Activated T-helper 1 cell treated with anti-CD3 and anti-CD28 coated beads, Interleukin-12 subunit alpha, Interleukin-12 subunit beta, Interleukin-2, Interleukin-4 antibody, amounts not matched to agents 30 ng/mL and 10 ng/mL and 1 ng/mL, durations not matched to agents 14 hours and 24 hours and 36 hours (primary cell): ENCODE measurements at places on chromosomes 5 and 9. TPM values are rescaled to one million over a fixed set of nuclear protein-coding genes. Genes with fewer than 3 reads are reported as not detected.

GRCh38 chr5:126865299-126865698 is 88.4 kb downstream of the LMNB1 start:
- H3K4me3 ChIP-seq = no peak overlapping the region
- H3K36me3 ChIP-seq = peaks cover 7% of the 10 kb centered on the region
- no peak for DNase-seq
- no peaks in the 10 kb centered on the region for H3K27me3 ChIP-seq
- peaks cover 18% of the 10 kb centered on the region for H3K4me1 ChIP-seq

SIT1 gene
- total RNA-seq = 86.6 and 90.5 TPM in 2 replicates

PPIC gene
- total RNA-seq = not detected in 2 replicates

DNA sequence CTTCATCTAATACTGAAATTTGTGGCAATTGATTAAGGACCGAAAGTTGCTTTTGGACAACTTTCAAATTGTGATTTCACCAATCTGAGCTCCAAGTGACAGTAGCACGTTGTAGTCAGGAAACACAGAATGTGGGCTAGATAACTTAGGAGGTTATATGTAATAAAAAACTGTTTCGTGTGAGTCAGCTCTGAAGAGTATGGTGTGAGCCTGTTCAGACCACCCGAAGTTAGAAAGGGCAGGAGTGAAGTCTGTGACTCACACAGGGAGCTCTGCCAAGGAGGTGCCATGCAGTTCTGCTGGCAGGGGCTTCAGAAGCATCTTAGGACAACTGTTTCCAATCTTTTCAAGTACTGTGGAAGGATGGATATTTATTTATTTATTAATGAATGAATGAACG is 16.4 kb upstream of the ZBTB34 start:
- peaks cover 9% of the 10 kb centered on the region for H3K27me3 ChIP-seq
- no peak overlapping the region for H3K4me3 ChIP-seq
- DNase-seq = no peak
- H3K4me1 ChIP-seq = peaks cover 9% of the 10 kb centered on the region

DNA sequence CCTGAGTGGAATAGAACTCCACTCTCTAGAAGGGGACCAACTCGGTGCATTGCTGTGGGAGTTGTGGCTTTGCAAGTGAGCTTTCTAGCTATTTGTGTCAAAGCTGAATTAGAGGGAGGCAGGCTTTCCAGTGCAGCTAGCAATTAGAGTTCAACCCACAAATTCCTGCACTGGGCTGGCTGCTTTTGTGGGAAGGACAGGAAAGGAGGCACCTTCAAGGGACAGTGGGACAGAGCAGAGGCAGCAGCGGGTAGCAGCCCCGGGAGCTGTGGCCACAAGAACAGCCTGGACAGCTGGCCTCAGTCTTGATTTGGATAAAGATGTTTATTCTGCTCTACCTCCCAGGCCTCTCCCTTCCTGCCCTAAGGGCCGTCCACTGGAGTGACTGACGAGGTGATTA is 83.7 kb upstream of the SLIT3 start:
- H3K27ac ChIP-seq = no peak overlapping the region
- no peaks in the 10 kb centered on the region for H3K4me1 ChIP-seq
- H3K4me3 ChIP-seq = no peak overlapping the region

ADRA1B gene
- total RNA-seq = not detected in 2 replicates

DNA sequence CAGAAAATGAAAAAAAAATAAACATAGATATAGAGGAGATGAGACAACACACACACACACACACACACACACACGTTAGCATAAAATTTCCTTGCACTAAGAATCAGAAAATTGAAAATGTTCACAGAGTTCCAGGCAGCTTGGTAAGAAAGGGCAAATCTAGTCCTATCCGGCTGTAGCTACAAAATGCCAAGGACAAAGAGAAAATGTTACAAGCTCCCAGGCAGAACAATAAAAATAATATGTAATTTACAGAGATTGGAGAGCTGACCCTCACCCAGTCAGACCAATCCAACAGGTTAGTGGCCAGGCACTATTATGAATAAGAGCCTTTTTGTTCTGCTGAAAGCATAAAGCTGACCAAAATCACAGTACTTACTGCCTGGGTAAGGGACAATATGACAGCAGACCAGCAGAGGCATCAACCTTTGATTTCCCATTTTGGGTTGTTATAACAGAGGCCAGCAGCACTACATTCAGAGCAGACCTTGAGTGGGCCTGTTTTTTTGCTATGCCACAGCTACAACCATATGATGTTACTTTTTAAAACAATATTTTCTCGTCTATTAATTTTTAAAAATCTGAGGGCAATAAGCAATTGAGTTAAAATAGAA is 892.6 kb downstream of the TAF11L14 start:
- no peak for DNase-seq
- H3K36me3 ChIP-seq = no peaks in the 10 kb centered on the region

DNA sequence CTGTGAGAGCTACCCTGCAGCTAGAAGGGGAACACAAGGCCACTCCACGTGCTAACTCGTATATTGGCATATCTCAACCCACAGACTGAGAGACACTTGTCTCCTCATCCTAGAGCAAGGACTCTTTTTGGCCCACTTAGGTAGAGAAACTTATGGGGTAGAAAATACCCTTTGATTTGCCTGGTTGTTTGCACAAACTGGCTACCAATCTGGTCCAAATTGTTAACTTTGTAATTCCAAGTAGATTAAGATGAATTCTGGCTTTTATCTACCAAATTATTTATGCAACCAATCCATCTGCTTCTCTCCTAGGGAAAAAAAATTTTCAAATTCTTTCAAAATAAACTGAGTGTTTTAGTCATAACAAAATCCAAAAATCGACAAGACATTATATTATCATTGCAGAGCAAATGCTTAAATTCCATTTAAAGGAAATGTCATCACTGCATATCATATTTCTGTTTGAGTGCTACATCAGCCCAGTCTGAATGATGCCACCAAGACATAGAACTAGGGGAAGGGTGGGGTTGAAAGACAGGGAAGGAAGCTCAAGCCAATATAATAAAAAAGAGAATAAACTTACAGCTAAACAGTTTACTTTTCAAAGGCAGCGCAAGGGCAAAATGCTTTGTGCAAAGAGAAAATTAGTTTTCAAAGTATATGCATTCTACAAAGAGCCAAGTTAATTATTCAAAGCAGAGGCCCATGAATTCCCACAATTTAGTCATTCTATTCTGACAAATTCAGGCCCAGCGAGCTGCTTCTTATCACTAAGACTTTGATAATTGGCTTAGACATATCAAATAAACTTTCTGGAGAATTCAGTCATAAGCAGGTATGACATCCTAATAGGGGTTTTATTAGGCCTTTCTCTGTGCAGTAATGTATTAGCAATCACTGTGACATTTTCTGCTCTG is 198.0 kb downstream of the CAAP1 start:
- H3K27me3 ChIP-seq = no peaks in the 10 kb centered on the region
- H3K4me1 ChIP-seq = no peaks in the 10 kb centered on the region
- DNase-seq = no peak
- H3K4me3 ChIP-seq = no peak overlapping the region

GRCh38 chr9:36862206-36863145 is 171.6 kb downstream of the PAX5 start:
- no peaks in the 10 kb centered on the region for H3K36me3 ChIP-seq
- H3K4me1 ChIP-seq = no peaks in the 10 kb centered on the region
- H3K4me3 ChIP-seq = no peak overlapping the region
- DNase-seq = no peak
- H3K27me3 ChIP-seq = peaks cover 7% of the 10 kb centered on the region

C5orf58 gene
- not detected in 2 replicates for total RNA-seq

- H3K4me1 ChIP-seq = no peaks in the 10 kb centered on the region
These were observed 45.7 kb upstream of the GGTA1 start for GRCh38 chr9:121545150-121545874.

ISL1 gene
- not detected in 2 replicates for total RNA-seq

GRCh38 chr5:163649514-163649913 is 144.1 kb downstream of the MAT2B start:
- H3K27me3 ChIP-seq = no peaks in the 10 kb centered on the region
- H3K4me1 ChIP-seq = no peaks in the 10 kb centered on the region
- H3K4me3 ChIP-seq = no peak overlapping the region
- no peaks in the 10 kb centered on the region for H3K36me3 ChIP-seq
- DNase-seq = no peak

TAS2R1 gene
- not detected in 2 replicates for total RNA-seq

DNA sequence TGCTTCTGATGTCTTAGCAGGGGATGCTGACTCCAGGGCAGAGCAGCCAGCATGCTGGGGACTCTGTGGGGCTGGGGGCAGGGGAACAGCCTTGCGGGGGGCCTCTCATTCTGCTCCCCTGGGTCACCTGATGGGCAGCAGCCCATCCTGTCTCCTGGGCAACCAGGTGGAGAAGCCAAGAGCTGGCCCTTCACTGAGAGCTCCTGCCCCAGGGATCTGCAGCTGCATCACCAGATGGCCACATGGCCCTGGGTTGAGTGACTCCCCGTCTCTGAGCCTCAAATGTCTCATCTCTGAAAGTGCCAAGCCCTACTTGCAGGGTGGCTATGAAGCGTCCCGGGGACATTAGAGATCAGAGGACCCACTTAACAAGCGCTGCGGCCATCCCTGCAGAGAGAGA is 49.1 kb downstream of the LRSAM1 start:
- no peak overlapping the region for H3K4me3 ChIP-seq
- H3K4me1 ChIP-seq = peaks cover 5% of the 10 kb centered on the region
- no peak for DNase-seq
- H3K27me3 ChIP-seq = no peaks in the 10 kb centered on the region
- H3K36me3 ChIP-seq = peaks cover 5% of the 10 kb centered on the region
- H3K27ac ChIP-seq = no peak overlapping the region

DNA sequence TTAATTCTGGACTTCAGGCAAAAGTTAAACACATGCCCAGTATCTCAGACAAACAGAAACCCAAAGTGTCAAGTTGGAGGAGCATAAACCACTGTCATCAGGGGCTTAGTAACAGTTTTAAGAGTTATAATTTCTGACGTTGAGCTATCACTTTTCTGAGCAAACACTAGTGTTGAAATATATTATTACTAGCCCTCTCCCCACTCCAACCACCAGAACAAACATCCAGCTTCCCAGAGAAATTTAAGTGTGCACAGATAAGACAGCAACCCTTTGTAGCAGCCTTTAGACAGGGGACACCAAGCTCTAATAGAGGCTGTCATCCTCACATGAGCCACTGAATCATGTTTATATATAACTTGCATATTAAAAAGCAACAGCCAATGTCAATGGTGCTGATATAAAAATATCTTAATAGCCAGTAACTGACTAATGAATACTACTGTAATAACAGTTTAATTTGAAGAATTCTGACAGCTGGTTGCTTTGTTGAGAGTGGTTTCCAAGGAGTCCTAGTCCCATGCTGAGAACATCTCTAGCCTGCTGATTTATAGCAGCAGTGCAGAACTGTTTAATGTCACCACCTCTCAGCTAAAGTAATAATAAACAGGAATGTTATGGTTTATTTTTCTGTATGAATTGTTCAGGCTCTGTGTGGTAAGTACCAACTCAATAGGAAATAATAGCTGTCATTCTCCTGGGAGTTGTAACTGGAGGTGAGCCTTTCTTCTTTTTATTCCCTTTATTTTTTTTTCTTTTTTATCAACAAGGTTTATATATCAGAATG is 528.7 kb upstream of the ZNF608 start:
- no peaks in the 10 kb centered on the region for H3K4me1 ChIP-seq
- no peaks in the 10 kb centered on the region for H3K36me3 ChIP-seq
- no peak overlapping the region for H3K27ac ChIP-seq

GRCh38 chr5:125501396-125501795 is 755.0 kb upstream of the ZNF608 start:
- H3K4me1 ChIP-seq = no peaks in the 10 kb centered on the region
- H3K4me3 ChIP-seq = no peak overlapping the region
- no peak overlapping the region for H3K27ac ChIP-seq
- no peak for DNase-seq

- H3K36me3 ChIP-seq = no peaks in the 10 kb centered on the region
- peak; percentile 67 for DNase-seq
- no peak overlapping the region for H3K27ac ChIP-seq
- H3K27me3 ChIP-seq = peaks cover 16% of the 10 kb centered on the region
These were observed 3.5 kb upstream of the PDLIM7 start for GRCh38 chr5:177500685-177501522.

- H3K4me1 ChIP-seq = no peaks in the 10 kb centered on the region
- peaks cover 13% of the 10 kb centered on the region for H3K27me3 ChIP-seq
- H3K27ac ChIP-seq = no peak overlapping the region
These were observed 52.5 kb upstream of the SLC2A8 start for GRCh38 chr9:127344368-127345000.

- H3K27ac ChIP-seq = no peak overlapping the region
- H3K27me3 ChIP-seq = peaks cover 2% of the 10 kb centered on the region
- no peaks in the 10 kb centered on the region for H3K4me1 ChIP-seq
- no peak overlapping the region for H3K4me3 ChIP-seq
- no peaks in the 10 kb centered on the region for H3K36me3 ChIP-seq
- no peak for DNase-seq
These were observed 50.2 kb upstream of the ASTN2 start for GRCh38 chr9:117464941-117465616.

NELFB gene
- total RNA-seq = 70.8 and 72.1 TPM in 2 replicates

DMRT3 gene
- not detected in 2 replicates for total RNA-seq

SLC1A1 gene
- total RNA-seq = 0.05 TPM in 1 of 2 replicates, not detected in the other

FST gene
- total RNA-seq = 0.17 and 0.31 TPM in 2 replicates

DNA sequence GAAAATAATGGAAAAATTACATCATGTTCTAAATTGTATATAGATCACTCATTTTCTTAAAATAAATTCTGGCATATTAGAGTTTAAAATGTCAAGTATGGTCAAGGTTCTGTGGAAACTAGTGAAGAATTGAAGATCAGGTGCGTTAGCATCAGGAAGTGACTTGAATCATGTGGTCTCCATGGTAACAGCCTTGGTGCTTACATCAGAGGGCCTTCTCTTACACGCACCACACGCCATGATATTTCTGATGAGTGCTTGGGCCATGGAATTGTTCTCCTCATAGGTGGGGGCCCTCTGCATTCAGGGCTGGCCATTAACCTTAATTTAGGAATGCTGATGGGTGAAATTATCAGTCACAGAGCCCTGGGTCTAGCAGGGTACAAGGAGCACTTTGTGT is 288.1 kb upstream of the EFNA5 start:
- no peak overlapping the region for H3K27ac ChIP-seq
- H3K36me3 ChIP-seq = no peaks in the 10 kb centered on the region
- no peaks in the 10 kb centered on the region for H3K4me1 ChIP-seq
- no peak overlapping the region for H3K4me3 ChIP-seq
- no peaks in the 10 kb centered on the region for H3K27me3 ChIP-seq

OLFM1 gene
- 0.47 and 0.66 TPM in 2 replicates for total RNA-seq

GRCh38 chr5:101877451-101877850 is 418.6 kb downstream of the SLCO4C1 start:
- DNase-seq = no peak
- no peaks in the 10 kb centered on the region for H3K4me1 ChIP-seq

MAP3K1 gene
- 23.6 and 25.3 TPM in 2 replicates for total RNA-seq

DNA sequence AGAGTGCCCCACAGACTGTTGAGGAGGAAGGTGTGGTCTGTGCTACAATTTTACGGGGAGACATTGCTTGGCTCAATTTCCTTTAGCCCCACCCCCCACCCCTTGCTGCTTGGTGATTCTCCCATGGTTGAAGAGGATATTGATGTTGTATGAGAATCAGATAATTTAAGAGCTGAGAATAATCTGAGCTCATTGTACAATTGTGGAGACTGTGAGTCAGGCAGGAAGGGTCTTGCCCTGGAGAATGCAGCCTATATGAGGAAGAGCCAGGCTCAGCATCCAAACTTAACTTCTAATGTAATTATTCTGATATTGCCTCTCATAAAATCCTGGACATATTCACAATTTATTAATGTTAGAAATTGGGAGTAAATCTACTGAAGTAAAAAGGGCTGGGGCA is 26.1 kb upstream of the OR2S2 start:
- H3K27me3 ChIP-seq = peaks cover 22% of the 10 kb centered on the region
- no peaks in the 10 kb centered on the region for H3K36me3 ChIP-seq
- no peaks in the 10 kb centered on the region for H3K4me1 ChIP-seq
- DNase-seq = no peak
- no peak overlapping the region for H3K27ac ChIP-seq
- no peak overlapping the region for H3K4me3 ChIP-seq

- DNase-seq = peak; percentile 95
- peak within 1 kb of the TSS; percentile 98 for H3K27ac ChIP-seq
- no peaks in the 10 kb centered on the region for H3K27me3 ChIP-seq
- peak within 1 kb of the TSS; percentile 96 for H3K4me3 ChIP-seq
These were observed at the start of the genes ARPC5L and RPL35 for GRCh38 chr9:124861342-124862229. ARPC5L (plus strand) TSS chr9:124862130; CDS start chr9:124869291, 7,161 bp downstream. RPL35 (minus strand) TSS chr9:124861957; CDS start chr9:124861912, 45 bp downstream.
